ENCODE measurements at places on chromosomes 1 and 21.
A peak's percentile ranks its signal among the peaks of the same experiment; 100 is the strongest.

DNA sequence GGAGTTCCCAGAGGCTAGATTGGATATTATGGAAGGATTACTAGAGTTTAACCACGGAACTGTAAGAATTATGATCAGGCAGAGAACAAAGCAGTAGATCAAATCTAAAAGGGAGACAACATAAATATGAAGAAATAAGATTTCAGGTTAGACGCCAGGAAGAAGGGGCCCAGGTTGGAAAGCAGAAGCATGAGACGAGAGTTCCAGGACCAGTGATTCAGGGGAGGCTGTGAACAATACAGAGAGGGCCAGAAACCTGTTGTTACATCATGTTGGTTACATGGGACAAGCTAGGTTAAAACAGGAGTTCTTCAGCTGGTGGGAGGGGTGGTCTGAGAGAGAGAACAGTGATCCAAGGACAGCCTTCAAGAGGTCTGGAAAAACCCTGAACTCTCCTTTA, 128.4 kb upstream of the MROH9 start:
- DNase-seq = no peak

DNA sequence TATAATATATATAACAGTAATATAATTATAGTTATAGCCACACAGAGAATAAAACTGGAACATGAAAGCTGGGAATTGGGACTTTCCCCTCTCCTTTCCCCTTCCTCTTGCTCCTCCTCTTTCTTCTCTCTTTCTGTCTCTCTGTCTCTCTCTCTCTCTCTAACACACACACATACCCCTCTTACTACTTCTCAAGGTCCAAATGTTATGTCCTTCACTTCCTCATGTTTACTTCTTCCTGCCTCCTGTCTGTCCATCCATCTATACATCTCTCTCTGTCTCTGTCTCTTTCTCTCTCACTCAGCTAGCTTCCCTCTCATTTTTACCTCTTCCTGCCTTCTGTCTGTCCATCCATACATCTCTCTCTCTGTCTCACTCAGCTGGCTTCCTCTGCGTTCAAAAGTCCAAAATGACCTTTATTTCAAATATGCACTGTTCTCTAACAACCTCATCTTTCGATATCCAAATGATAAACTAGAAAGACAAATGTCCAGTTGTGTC, 261.1 kb downstream of the SIPA1L2 start:
- DNase-seq = no peak

DNA sequence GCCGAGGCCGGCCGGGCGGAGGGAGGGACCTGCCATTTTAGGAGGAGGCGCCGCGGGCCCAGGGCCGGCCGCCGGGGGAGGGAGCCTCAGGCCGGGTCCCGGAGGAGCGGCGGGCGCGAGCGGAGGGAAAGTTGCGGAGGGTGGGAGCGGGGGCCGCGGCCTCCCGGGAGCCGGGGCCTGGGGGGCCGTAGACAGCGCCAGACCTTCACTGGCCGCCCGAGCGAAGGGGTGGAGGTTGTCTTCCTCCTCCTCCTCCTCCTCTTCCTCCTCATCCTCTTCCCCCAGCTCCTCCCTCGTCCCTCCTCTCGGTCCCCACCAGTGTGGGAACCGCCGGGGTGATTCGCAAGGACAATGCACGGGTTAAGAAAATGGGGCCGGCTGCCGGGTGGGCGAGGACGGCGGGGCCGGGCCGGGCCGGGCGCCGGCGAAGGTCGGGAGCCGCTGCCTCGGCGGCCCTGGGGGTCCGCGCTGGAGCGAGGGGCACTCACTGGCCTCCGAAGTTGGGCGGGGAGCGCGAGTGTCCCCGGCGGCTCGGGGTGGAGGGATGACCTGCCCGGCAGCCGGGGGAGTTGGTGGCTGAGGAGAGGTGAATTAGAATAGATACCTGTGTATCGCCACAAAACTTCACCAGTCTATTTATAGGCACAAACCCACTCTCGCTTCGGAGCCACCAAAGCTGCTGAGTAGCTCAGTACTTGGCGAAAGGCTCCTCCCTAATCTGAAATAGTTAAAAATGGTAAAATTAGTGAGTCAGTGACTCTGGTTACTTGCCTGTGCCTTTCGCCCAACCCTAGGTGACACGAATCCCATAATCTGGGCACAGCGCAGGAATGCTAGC, 1.3 kb downstream of the DYRK1A start:
- DNase-seq = no peak

- no peak for DNase-seq
These were observed 25.7 kb upstream of the EPHA8 start for GRCh38 chr1:22537441-22538139.

GRCh38 chr1:114510274-114511031, 550 bp downstream of the TRIM33 start:
- DNase-seq = peak; percentile 23

GRCh38 chr21:44267655-44268142, 6.0 kb upstream of the DNMT3L start:
- no peak for DNase-seq

DNA sequence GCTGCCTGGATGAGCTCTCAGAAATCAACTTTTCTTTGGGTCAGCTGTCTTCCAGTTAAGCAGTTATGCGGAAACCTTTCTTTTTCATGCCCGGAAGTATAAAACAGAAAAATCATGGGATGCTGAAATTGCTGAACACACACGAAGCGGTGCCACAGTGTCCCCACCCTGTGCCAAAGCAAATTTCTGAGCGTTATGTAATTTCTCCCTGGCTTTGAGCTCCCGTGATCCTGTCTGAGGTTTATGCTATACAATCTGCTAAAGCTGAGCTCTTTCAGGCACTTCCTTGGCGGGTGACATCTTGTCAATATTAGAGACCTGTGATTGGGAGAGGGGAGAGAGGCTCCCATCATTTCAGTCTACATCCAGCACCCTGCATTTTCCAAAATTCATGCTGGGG, 201.7 kb downstream of the ROR1 start:
- DNase-seq = no peak

- DNase-seq = no peak
These were observed 566.8 kb upstream of the USP24 start for GRCh38 chr1:55781944-55782482.

GRCh38 chr1:34976384-34977209, 8.6 kb downstream of the TMEM35B start:
- no peak for DNase-seq

DNA sequence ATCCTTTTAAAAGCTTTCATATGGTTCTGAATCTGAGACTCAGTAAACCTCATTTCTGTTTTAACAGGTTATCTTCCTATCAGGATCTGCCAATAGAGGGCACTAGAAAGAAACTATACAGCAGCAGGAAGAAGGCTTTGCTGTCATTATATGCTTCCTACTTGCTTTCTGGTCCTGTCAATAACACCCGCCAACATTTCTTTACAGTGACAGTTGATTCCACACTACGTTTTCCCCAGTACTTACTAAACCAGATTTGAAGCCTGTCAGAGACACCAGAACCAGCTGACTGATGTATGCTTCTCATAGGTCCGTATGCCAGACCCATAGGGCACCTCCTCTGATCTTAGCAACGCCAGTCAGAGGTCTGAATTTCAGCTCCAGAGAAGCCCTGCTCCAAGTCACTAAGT, 341.0 kb upstream of the NEGR1 start:
- DNase-seq = no peak

DNA sequence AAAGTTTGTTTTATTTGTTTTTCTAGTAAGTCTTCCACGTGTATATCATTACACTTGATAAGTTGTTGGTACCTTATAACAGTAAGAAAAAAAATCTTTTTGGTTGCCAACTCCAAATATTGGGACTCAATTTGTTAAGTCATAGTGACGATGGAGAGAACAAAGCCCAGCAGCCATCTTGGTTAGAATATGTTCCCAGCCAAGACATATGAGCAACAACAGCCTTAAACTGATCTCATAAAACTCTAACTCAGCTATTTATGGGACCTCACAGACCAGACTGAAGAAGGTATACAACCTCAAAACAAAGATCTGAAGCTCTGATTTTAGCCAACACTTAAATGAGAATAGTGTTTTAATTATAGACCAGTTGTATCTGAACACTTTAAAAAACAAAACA, 281.3 kb downstream of the VAV3 start:
- DNase-seq = no peak

DNA sequence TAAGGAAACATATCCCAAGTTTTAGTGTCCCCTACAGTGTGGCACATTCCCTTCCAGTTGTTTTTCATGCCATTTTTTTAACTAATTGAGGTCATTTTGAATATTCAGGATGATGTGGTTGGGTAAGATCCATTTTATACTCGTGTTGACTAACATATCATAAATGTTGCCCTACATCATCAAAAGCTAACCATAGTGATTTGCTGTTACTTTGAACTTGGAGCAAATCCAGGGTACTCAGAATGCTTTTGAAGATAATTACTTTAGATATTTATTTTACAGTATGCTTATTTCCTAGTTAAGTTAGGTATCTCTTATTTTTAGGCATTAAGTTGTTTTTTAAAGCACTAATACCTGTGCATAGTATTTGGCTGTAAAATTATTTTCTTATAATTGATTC, 57.8 kb downstream of the DYRK1A start:
- DNase-seq = no peak

- DNase-seq = no peak
These were observed 4.9 kb downstream of the NIPAL3 start for GRCh38 chr1:24420547-24420946.

DNA sequence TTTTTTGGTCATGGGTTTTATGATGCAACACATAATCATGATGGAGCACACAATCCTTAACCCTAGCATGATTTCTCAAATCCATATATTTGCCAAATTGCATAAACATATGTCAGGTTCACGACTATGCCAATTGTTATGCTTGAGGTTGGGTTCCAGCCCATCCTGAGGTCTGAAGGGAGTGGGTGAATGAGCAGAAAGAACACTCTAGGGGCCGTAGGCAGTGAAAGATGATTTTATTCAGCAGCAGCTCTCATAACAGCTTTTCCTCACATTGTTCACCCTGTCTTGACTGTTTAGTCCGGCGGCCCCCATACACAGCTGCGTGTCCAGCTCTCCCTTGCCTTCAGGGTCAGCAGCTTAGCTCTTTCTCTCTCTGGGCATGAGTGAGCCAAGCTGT, 627.7 kb downstream of the PLA2G4A start:
- no peak for DNase-seq

GRCh38 chr1:11738783-11739182, 2.8 kb downstream of the AGTRAP start:
- DNase-seq = no peak

DNA sequence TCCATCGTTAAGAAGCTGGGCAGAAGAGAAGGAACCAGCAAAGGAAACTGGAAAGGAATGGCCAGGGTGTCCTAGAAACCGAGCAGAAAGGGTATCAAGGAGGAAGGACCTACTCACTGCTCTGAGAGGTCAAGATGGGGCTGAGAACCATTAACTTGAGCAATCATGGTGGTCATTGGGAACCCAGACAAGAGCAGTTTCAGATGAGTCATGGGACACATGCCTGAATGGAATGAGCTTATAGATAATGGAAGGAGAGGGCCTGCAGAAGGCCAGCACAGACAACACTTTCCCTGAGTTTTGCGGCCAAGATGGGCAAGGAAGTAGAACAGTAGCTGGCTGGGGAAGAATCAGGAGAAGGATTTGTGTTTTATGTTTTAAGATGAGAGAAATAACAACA, 383.2 kb downstream of the KIF26B start:
- no peak for DNase-seq

DNA sequence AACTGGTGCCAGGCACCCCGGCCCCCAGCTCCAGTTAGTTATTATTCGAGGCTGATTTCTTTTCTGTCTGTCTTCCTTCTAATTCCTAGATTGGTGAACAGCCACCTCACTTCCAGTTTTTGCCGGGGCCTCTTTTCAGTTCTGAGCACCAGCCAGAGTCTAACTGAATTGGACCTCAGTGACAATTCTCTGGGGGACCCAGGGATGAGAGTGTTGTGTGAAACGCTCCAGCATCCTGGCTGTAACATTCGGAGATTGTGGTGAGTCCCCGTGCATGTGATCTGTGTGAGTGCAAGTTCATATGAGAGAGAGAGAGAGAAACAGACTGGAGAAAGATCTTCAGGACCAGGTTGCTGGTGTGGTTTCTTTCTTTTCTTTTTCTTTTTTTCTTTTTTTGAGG, 13.5 kb downstream of the NLRP3 start:
- no peak for DNase-seq

DNA sequence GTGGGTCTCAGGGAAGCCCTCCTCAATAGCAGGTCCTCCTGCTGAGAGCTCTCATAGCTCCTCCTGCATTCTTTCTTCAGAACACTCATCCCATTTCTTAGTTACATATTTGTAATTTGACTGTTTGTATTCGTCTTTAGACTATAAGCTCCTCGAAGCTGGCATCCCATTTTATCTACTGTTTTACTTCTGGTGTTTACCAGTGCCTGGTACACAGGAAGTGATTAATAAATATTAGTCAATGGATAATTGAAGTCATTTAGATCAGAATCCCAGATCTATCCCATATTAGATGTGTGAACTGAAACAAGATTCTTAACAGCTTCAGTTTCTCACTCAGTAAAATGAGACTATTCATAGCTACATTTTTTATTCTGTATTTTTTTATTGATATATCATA, 88.7 kb downstream of the PLPP3 start:
- no peak for DNase-seq

- DNase-seq = no peak
These were observed 20.1 kb downstream of the PPT1 start for GRCh38 chr1:40076895-40077312.

DNA sequence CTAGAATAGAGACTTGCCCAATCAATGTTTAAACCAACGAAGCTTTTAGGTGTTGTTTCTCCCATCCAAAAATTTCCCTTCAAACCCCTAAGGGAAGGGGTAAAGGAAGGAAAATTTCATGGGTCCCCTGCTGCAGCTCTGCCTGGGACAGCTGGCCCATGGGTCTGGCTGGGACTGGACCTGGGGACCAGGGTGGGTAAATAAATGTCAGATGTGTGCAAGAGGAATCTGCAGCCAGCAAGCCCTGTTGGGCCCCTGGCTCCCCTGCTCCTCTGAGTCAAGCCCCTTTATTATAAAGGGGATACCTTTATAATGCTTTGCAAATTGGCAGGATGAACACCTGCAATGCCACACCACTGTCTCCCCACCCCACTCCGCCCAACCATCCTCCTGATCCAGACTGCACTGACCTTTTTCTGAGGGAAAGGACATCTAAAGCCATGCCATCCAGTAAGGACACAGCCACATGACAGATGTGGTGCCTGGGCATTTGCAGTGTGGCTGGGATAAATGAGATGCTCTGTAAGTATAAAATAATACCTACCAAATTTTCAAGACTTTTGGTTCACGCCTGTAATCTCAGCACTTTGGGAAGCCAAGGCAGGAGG, 1.9 kb upstream of the TMEM125 start:
- DNase-seq = no peak

- DNase-seq = no peak
These were observed 377.0 kb upstream of the USP24 start for GRCh38 chr1:55592122-55592521.

GRCh38 chr1:18344755-18345154, 136.0 kb upstream of the KLHDC7A start:
- DNase-seq = no peak
